IMR-90 (cell line): ENCODE measurements at places on chromosomes 5 and 9. TPM values are rescaled to one million over a fixed set of nuclear protein-coding genes. Genes with fewer than 3 reads are reported as not detected.

Gene OR1Q1
- polyA plus RNA-seq: not detected in 2 replicates

Gene SYK
- polyA plus RNA-seq: not detected in 2 replicates

Gene PLPPR1
- not detected in 2 replicates for polyA plus RNA-seq

Gene GFI1B
- polyA plus RNA-seq: 0.02 TPM in 1 of 2 replicates, not detected in the other

Gene CDC20B
- polyA plus RNA-seq: not detected in 2 replicates

Gene PCDHGA9
- 1.5 and 1.8 TPM in 2 replicates for polyA plus RNA-seq

Gene DRD1
- polyA plus RNA-seq: 0.16 and 0.19 TPM in 2 replicates

Gene NR2F1
- polyA plus RNA-seq: 160 and 175 TPM in 2 replicates

Gene FAM174A
- 10.3 and 13.1 TPM in 2 replicates for polyA plus RNA-seq

Gene ARL14EPL
- polyA plus RNA-seq: not detected in 2 replicates

Gene CAPSL
- polyA plus RNA-seq: 0.09 TPM in 1 of 2 replicates, not detected in the other

Gene CHSY3
- 0.46 and 0.62 TPM in 2 replicates for polyA plus RNA-seq

Gene ZBTB26
- polyA plus RNA-seq: 2.3 and 3.1 TPM in 2 replicates

Gene HMCN2
- polyA plus RNA-seq: 0.02 and 0.03 TPM in 2 replicates

Gene ZBTB6
- polyA plus RNA-seq: 1.8 and 2.6 TPM in 2 replicates

Gene C5orf58
- not detected in 2 replicates for polyA plus RNA-seq

Gene STING1
- polyA plus RNA-seq: 61.5 and 63.5 TPM in 2 replicates

Gene OTULINL
- polyA plus RNA-seq: 0.06 and 0.09 TPM in 2 replicates

Gene CDC14B
- 8.6 and 9.7 TPM in 2 replicates for polyA plus RNA-seq

Gene MPDZ
- 14.6 and 18.8 TPM in 2 replicates for polyA plus RNA-seq

Gene IL33
- not detected in 2 replicates for polyA plus RNA-seq

Gene PAEP
- not detected in 2 replicates for polyA plus RNA-seq

Gene ARSK
- polyA plus RNA-seq: 13.8 and 15.1 TPM in 2 replicates

Gene EPB41L4B
- polyA plus RNA-seq: 0.29 and 0.36 TPM in 2 replicates

Gene ADGRD2
- polyA plus RNA-seq: not detected in 2 replicates

Gene RANBP3L
- polyA plus RNA-seq: not detected in 2 replicates

Gene ANKRD34B
- polyA plus RNA-seq: not detected in 2 replicates

Gene SVEP1
- polyA plus RNA-seq: 3.8 and 4.8 TPM in 2 replicates

Gene PCA3
- polyA plus RNA-seq: not detected in 2 replicates

Gene FOXD4L5
- polyA plus RNA-seq: not detected in 2 replicates

Gene SPATA6L
- polyA plus RNA-seq: 0.60 and 0.84 TPM in 2 replicates

Gene CYLC2
- polyA plus RNA-seq: not detected in 2 replicates

Gene ADAMTSL1
- polyA plus RNA-seq: 38.2 and 44.3 TPM in 2 replicates

Gene SLIT3
- 0.50 and 0.70 TPM in 2 replicates for polyA plus RNA-seq

Gene RIOK2
- polyA plus RNA-seq: 9.2 and 10.7 TPM in 2 replicates

Gene DNAJB5
- 9.9 and 11.4 TPM in 2 replicates for polyA plus RNA-seq

Gene NUTM2F
- polyA plus RNA-seq: not detected in 2 replicates

Gene TICAM2
- 2.9 and 3.4 TPM in 2 replicates for polyA plus RNA-seq

Gene ADAMTS16
- 0.03 and 0.09 TPM in 2 replicates for polyA plus RNA-seq

Gene NUP188
- polyA plus RNA-seq: 53.0 and 57.0 TPM in 2 replicates

Gene ZNF366
- not detected in 2 replicates for polyA plus RNA-seq

Gene PIP5K1B
- not detected in 2 replicates for polyA plus RNA-seq

Gene BARHL1
- polyA plus RNA-seq: not detected in 2 replicates

Gene C9orf78
- polyA plus RNA-seq: 36.7 and 46.0 TPM in 2 replicates

Gene NANS
- polyA plus RNA-seq: 197 and 210 TPM in 2 replicates

Gene PCDHB8
- polyA plus RNA-seq: 0.03 and 0.07 TPM in 2 replicates

Gene CDC25C
- 6.9 and 7.3 TPM in 2 replicates for polyA plus RNA-seq

Gene ETF1
- 45.4 and 53.2 TPM in 2 replicates for polyA plus RNA-seq

Gene HCN1
- not detected in 2 replicates for polyA plus RNA-seq

Gene LCN10
- not detected in 2 replicates for polyA plus RNA-seq

Gene FABP6
- polyA plus RNA-seq: not detected in 2 replicates

Gene ITGA2
- 20.4 and 23.3 TPM in 2 replicates for polyA plus RNA-seq
